ENCODE measurements at places on chromosomes 3 and 15.

- DNase-seq, result no peak
Observed at GRCh38 chr3:101823525-101823924, 25.8 kb upstream of the NFKBIZ start.

DNA sequence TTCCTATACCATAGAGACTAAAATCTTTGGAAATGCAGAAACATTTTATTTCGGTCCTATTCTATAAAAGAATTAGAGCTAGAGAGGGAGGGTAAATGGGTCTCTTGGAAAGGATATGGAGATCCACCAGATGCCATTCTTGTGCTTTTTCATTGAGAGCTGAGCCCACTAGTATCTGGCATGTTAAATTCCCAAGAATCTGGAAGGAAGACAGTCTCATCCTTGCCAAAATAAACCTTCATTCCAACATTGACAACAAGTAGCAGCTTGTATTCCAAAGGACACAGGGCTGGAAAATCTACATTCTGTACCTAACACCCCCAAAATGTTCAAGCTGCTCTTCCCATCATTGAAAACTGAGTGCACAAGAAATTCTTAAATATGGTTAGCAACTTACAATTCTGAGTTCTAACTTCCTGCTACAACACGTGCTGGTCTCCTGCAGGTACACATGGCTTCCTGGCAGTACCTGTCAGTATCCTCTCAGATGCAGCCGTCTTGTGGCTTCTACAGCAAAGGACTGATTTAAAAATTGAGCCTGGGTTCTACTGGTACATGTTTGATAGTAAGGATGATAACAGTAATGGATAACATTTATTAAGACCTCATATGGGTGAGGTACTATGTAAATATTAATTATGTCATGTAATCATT is 348.1 kb downstream of the SV2B start:
- DNase-seq, result no peak

DNA sequence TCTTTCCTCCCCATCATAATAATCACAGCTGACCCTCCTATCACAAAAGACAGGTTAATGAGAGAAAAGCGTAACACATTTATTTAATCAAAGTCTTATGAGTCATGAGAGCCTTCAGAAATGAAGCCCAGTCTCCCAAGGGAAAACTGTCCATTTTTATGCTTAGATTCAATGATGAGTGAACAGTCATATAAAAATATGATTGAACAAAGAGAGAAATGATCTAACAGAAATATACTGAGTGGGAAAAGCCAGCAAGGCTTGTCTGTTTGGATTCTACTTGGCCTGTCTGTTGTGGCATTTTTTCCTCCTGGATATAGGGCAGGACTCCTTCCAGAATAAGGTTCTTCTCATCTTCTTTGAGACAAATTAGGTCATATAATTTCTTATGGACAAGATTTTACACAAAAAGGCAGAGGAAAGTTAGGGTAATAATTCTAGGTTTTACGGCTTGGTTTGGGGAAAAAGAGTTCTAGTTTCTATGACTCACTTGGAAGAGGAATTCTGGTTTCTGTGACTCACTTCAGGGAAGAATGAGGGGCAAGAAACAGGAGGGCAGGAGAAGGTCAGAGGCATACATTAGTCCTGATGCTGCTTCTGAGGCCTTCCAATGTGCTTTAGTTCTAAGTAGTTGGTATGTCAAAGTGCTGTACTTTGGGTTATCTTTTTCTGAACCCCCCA is 534.2 kb downstream of the ZIC1 start:
- no peak for DNase-seq

- DNase-seq, result no peak
Observed at GRCh38 chr3:102348904-102349303, 85.9 kb upstream of the ZPLD1 start.

GRCh38 chr15:73930371-73930770 is 4.1 kb downstream of the LOXL1 start:
- DNase-seq, result no peak

DNA sequence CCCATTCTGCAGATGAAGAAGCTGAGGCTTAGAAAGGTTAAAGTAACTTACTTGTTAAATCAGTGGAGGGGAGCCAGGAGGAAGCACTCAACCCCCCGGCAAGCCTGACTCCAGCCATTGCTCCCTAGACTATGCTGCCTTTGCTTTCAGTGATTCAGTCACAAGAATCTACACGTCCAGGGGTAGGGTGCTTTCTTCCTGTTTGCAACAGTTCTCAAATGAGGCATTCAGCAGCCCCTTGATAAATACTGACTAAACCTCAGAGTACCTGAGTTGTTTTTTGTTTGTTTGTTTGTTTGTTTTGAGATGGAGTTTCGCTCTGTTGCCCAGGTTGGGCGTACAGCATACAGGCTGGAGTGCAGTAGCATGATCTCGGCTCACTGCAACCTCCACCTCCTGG is 28.6 kb downstream of the MAGEF1 start:
- DNase-seq, result no peak

GRCh38 chr15:100690795-100691158 is 88.4 kb downstream of the ASB7 start:
- DNase-seq, result no peak
